Muscle of leg (tissue), 16 donors: ENCODE measurements at places on chromosomes 13 and 19. TPM values are rescaled to one million over a fixed set of nuclear protein-coding genes. Genes with fewer than 3 reads are reported as not detected.

- peak; percentile 99 for DNase-seq
Measured at GRCh38 chr19:10960314-10961072, at the start of gene SMARCA4. SMARCA4 (plus strand) TSS chr19:10961030; CDS start chr19:10984152, 23,122 bp downstream.

DNA sequence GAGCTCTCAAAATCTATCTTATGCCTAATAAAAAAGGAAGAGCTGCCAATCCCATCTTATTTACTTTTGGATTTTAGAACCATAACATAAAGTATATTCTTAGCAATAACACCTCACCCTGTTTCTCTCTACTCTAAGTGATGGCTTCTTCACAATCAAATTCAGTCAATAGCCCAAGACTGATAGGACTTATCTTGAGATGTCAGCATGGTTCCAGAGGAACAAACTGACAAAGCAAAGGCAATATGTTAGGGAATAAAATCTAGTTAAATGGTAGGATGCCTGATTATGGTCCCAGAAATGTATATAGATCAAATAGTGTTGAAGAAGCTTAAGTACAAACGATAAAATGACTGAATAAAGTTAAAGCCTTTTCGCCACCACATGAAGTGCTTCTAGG is 36.3 kb downstream of the DACH1 start:
- no peak for DNase-seq

- no peak for DNase-seq
Measured at GRCh38 chr13:59538512-59538911, 625.2 kb downstream of the DIAPH3 start.

- DNase-seq: peak; percentile 77
Measured at GRCh38 chr19:5035793-5036697, 67.1 kb downstream of the KDM4B start.

ZNF835 gene
- 4.1 TPM for polyA plus RNA-seq

TMEM272 gene
- polyA plus RNA-seq: 0.24 TPM
